CD8-positive, alpha-beta T cell (primary cell): ENCODE measurements at places on chromosomes 11 and 22. TPM values are rescaled to one million over a fixed set of nuclear protein-coding genes. Genes with fewer than 3 reads are reported as not detected.

DNA sequence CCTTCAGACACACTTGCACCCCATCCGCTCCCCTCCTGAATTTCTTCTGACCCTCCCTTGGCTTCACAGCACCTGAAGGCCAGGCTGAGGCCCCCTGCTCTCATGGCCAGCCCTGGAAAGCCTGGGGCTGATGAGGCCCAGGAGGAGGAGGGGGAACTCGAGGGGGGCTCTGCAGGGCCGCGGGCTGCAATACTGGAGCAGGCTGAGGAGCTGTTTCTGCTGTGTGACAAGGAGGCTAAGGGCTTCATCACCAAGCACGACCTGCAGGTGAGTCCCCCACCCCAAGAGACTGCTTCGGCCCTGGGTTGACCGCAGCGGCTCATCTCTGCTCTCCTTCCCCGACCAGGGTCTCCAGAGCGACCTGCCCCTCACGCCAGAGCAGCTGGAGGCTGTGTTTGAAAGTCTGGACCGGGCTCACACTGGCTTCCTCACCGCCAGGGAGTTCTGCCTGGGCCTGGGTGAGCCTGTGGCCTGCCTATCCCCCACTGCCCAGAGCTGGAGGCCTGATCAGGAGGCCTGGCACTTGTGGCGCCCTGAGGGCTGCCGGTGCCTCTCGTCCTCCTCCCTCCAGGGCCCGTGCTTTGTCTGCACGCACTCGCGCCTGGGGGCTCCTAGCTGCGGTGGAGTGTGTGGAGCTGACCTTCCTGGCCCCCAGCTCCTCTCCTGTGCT lies 922 bp downstream of the CRACR2B start:
- no peak for DNase-seq

DNA sequence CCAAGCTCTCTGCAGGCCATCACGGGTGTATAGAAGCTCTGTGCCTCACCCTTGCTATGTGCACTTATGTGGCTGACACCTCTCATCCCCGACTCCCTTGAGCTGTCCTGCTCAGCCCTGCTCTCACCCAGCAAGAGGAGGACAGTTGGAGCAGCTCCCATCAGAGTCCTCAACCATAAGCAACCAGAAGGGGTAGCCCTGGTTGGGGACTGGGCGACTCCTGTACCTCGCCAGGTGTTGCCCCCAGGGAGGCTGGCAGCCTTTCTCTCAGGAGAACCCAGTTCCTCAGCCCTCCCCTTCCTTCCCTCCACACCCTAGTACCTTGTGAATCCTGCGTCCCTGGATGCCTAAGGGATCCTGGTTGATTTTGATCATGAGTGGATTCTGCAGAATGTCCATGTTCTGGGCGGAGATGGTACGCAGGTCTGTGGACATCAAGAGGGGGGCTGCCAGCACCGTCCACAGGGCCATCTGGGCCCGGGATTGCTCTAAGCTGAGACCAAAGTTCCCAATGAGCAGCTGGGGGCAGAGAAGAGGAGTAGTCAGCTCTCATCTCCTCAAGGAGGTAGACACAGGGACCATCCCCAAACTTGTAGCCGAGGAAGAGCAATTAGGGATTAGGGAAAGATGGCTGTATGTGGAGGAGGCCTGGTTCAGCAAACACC lies 8.0 kb downstream of the NAGA start:
- peak; percentile 23 for DNase-seq

GRCh38 chr11:72871119-72871518 lies 56.9 kb downstream of the ATG16L2 start:
- DNase-seq: no peak

The OR8D4 gene
- not detected for total RNA-seq

- no peak for DNase-seq
Observed at GRCh38 chr22:25395468-25395867, 169.0 kb upstream of the GRK3 start.

DNA sequence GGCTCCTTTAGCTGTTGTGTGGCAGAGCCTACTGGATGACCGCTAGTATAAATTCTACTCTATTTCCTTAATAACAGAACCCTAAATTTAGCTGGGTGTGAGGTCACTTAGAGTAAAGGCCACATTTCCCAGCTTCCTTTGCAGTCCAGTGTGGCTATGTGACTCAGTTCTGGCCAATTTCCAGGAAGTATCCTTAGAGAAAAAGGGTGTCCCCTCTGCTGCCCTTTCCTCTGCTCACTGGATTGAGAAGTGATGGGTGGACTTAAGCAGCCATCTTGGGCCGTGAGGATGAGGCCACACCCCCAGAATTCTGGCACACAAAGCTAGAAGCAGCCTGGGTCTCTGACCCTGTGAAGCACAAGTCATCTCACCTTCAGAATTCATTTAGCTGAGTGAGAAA lies 11.7 kb upstream of the RASD2 start:
- no peak for DNase-seq

The TSG101 gene
- 36.5 TPM for total RNA-seq

The NUP98 gene
- total RNA-seq: 204 TPM

DNA sequence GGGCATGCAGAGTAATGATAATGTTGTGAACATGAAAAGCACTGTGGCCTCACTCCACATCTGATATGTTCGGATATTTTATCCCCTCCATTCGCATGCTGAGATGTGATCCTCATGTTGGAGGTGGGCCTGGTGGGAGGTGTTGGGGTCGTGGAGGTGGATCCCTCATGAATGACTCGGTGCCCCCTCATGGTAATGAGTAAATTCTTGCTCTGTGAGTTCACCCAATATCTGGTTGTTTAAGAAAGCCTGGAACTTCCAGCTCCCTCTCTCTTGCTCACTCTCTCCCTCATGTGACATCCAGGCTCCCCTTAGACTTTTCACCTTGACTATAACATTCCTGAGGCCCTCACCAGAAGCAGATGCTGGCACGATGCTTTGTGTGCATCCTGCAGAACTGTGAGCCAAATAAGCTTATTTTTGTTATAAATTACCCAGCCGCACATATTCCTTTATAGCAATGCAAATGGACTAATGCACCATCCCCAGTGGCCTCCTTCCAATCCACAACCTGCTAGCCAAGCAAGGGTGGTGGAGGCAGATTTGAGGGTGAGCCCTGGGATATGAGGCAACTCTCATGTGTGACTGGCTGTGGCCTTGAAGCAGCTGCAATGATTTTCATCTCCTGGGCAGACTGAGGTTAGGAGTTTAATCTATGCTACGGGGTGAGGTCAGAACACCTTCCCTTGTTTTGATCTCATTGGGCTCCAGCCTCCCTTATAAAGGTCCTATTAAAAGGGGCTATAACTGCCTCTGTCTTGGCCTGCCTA lies 276.5 kb downstream of the ETS1 start:
- no peak for DNase-seq

- no peak for DNase-seq
Observed at GRCh38 chr11:22346282-22346681, 8.1 kb downstream of the SLC17A6 start.

DNA sequence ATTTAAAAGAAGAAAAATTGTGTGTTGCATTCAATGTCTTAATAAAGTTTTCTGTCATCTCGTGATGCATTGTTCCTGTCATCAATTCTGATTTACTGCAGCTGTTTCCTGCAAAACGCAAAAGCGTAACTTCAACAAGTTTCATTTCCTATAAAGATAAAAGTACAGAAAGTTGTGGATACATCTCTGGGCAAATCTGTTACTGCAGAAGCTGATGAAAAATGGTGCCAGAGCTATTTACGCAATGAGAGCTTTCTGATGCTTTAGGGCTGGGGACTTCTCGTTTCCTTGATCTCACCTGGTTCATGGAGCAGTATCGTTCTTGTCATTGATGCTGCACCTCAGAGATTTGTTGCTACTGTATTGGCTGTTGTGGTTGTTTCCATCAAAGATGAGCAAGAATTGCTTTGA lies 15.5 kb upstream of the MS4A12 start:
- DNase-seq: no peak

DNA sequence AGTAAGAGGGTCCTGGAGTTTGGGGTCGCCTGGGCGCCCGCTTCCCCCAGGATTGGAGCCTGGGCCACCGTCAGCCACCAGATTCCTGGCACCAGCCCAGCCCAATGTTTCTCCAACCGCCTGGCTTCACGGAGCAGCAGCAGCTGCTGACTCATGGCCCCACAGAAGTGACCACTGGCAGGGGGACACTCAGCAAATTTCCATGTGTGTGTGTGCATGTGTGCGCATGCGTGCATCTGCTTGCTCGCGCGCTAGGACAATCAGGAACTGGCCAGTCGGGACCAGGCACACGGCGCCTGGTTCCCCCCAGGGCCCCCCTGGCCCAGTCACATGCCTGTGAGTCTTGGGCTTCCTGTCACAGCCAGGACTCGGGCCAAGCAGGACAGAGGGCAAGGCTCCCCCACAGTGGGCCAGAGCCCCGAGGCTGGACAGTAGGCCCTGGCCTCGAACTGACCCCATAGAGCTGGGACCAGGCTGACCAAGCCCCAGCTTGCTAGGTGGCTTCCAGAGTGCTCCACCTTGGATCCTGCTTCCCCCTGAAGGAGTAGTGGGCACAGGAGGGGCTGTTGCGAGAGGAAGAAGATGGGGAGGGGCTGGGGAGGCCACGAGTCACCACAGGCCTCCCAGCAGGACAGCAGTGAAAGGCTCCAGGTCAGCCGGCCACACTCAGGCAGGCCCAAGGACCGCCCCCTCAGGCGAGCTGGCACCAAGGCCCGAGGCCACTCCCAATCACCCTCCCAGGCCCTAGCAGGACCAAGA lies 3.2 kb downstream of the CTSD start:
- DNase-seq: no peak

- DNase-seq: no peak
Observed at GRCh38 chr11:28447226-28447625, 339.0 kb downstream of the METTL15 start.

The LRRC74B gene
- not detected for total RNA-seq

The GTSE1 gene
- 0.30 TPM for total RNA-seq

- peak; percentile 33 for DNase-seq
Observed at GRCh38 chr22:20242393-20243175, 25.5 kb downstream of the RTN4R start.

The CYB5R2 gene
- not detected for total RNA-seq

The FGF19 gene
- total RNA-seq: not detected

DNA sequence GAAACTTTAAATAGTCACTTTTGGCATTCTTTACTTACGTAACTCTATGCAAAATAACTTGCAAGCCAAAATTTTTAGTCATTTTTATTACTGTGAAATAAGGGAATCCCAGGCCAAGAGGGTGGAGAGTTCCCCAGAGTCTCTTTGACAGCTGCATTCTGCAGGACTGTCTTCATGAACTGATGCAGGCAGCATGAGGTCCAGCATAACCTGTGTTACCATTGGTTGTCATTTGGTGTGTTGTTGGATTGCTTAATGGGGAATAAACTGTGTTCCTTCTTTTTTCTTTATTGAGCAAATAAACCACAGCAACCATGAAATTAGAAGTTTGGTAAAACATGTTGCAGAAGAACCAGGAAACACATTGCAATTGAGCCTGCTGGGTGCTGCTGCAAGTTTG lies 24.6 kb downstream of the MMP27 start:
- no peak for DNase-seq

GRCh38 chr11:121426476-121427399 lies 25.4 kb upstream of the SORL1 start:
- DNase-seq: peak; percentile 69

The OR52H1 gene
- not detected for total RNA-seq

DNA sequence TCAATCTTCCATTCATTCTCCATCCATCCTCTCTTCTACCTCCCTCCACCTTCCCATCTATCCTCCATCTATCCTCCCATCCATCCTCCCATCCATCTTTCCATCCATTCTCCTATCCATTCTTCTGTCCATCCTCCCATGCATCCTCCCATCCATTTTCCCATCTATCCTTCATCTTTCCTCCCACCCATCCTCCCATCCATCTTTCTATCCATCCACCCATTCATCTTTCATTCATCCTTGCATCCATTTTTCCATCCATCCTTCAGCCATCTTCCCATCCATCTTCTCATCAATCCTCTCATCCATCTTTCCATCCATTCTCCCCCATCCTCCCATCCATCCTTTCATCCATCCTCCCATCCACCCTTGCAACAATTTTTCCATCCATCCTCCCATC lies 27.5 kb downstream of the IGLL1 start:
- no peak for DNase-seq

DNA sequence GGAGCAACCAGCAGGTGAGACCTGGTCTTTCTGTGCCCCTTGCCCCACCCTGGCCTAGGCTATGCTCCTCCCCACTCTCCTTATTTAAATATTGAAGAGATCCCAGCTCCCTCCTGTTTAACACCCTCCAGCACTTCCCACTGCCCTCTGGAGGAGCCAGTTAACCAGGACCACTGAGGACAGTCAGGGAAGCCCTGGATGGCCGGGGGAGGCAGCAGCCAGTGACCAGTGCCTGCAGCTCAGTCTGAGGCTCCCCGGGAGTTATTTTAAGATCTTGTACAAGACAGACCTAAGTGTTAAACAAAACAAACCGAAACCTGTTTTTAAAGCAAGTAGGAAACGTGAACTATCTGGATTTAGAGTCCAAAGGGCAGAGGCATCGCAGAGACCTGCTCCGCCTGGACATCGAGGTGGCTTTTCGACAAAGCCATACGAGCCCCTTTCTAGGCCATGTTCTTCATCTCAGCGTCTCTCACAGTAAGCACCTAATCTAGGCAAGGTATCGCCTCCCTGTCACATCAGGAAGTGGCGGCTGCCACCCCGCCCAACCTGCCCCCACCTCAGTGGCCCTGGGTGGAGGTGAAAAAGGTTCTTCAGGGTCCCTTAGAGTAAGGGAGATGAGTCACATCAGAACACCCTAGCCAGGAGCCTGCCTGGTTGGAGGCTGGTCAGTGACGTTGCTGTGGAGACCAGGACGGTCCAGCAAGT lies 35.2 kb downstream of the TRMU start:
- peak; percentile 65 for DNase-seq

GRCh38 chr11:130441719-130442118 lies 6.7 kb upstream of the ADAMTS15 start:
- DNase-seq: no peak

- DNase-seq: no peak
Observed at GRCh38 chr22:37146507-37147180, 3.1 kb downstream of the IL2RB start.

The CRYBB3 gene
- total RNA-seq: not detected

DNA sequence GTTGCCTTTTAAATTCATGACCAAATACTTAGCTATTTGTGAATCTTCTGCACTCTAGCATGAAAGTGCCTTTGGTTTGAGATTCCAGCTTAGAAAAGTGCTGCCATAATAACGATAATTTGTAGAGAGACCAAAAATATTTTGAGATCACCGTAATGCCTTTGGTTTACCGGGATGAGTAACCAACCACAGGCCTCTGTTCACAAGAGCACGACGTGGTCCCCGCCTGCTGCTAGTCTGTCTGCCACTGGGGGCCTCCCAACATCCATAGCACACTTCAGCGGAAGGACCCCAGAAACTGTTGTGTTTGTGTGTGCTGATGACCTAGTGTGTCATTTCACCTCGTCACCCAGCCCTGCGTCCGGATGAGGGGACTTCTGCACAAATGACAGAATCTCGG lies 67.0 kb upstream of the RASSF10 start:
- DNase-seq: no peak

GRCh38 chr11:8811571-8811970 lies 99.4 kb upstream of the AKIP1 start:
- no peak for DNase-seq

The CAPRIN1 gene
- total RNA-seq: 92.8 TPM
